ENCODE measurements at places on chromosomes 7 and 10. TPM values are rescaled to one million over a fixed set of nuclear protein-coding genes. Genes with fewer than 3 reads are reported as not detected.

GRCh38 chr7:117157241-117158209 lies 165.3 kb downstream of the WNT2 start:
- no peak for DNase-seq
- no peaks in the 10 kb centered on the region for H3K4me1 ChIP-seq
- no peaks in the 10 kb centered on the region for H3K27me3 ChIP-seq
- no peaks in the 10 kb centered on the region for H3K36me3 ChIP-seq

GRCh38 chr10:57664815-57665214 lies 602.9 kb downstream of the IPMK start:
- DNase-seq = no peak
- H3K4me1 ChIP-seq = no peaks in the 10 kb centered on the region
- H3K27me3 ChIP-seq = no peaks in the 10 kb centered on the region
- no peaks in the 10 kb centered on the region for H3K36me3 ChIP-seq
- no peak overlapping the region for H3K4me3 ChIP-seq
- H3K27ac ChIP-seq = no peak overlapping the region

GRCh38 chr10:100036850-100037249 lies 27.1 kb upstream of the DNMBP start:
- H3K27ac ChIP-seq = no peak overlapping the region
- H3K27me3 ChIP-seq = peaks cover 3% of the 10 kb centered on the region
- no peaks in the 10 kb centered on the region for H3K4me1 ChIP-seq
- H3K36me3 ChIP-seq = no peaks in the 10 kb centered on the region
- H3K4me3 ChIP-seq = no peak overlapping the region
- no peak for DNase-seq

- no peaks in the 10 kb centered on the region for H3K36me3 ChIP-seq
- H3K4me3 ChIP-seq = no peak overlapping the region
- no peak for DNase-seq
- no peaks in the 10 kb centered on the region for H3K27me3 ChIP-seq
- no peaks in the 10 kb centered on the region for H3K4me1 ChIP-seq
- H3K27ac ChIP-seq = no peak overlapping the region
These were observed 55.8 kb upstream of the RNF148 start for GRCh38 chr7:122758501-122758900.

- H3K27me3 ChIP-seq = no peaks in the 10 kb centered on the region
- no peak overlapping the region for H3K4me3 ChIP-seq
- H3K27ac ChIP-seq = no peak overlapping the region
These were observed 23.9 kb upstream of the AP5Z1 start for GRCh38 chr7:4751398-4751947.

Gene FKBP6
- not detected for total RNA-seq

Gene PPP1R3C
- 0.94 TPM for total RNA-seq

Gene KLF14
- not detected for total RNA-seq

Measured in activated CD8-positive, alpha-beta T cell treated with anti-CD3 and anti-CD28 coated beads for 36 hours (primary cell).